ENCODE measurements at places on chromosomes 3 and 15. TPM values are rescaled to one million over a fixed set of nuclear protein-coding genes. Genes with fewer than 3 reads are reported as not detected.

The SLC2A2 gene
- not detected for total RNA-seq

The ZPLD1 gene
- not detected for total RNA-seq

The PPP4R2 gene
- total RNA-seq: 38.8 TPM

The LYZL4 gene
- not detected for total RNA-seq

The ADAMTS7 gene
- 7.2 TPM for total RNA-seq

The NR1I2 gene
- not detected for total RNA-seq

The ABHD17C gene
- total RNA-seq: 29.2 TPM

The A4GNT gene
- total RNA-seq: not detected

The VPS33B gene
- total RNA-seq: 15.0 TPM

The CKMT1B gene
- total RNA-seq: 5.1 TPM

The SLC26A6 gene
- 17.5 TPM for total RNA-seq

The IL17RE gene
- total RNA-seq: 1.1 TPM

The DNAJC19 gene
- total RNA-seq: 23.2 TPM

The ITPKA gene
- total RNA-seq: 9.1 TPM

The B3GNT5 gene
- total RNA-seq: 15.5 TPM

The DNASE1L3 gene
- total RNA-seq: not detected

The OCA2 gene
- 0.32 TPM for total RNA-seq

The ARL14 gene
- 0.56 TPM for total RNA-seq
